ENCODE measurements at places on chromosomes 5 and 9. TPM values are rescaled to one million over a fixed set of nuclear protein-coding genes. Genes with fewer than 3 reads are reported as not detected.

- peak overlapping the region; percentile 40 for H3K4me3 ChIP-seq
- no peak overlapping the region for H3K27ac ChIP-seq
- peaks cover 27% of the 10 kb centered on the region for H3K27me3 ChIP-seq
- H3K4me1 ChIP-seq = 0 out of 2 replicates have a peak, but pooled peaks cover 5% of the 10 kb centered on the region
- no peak for DNase-seq
Observed at GRCh38 chr5:111072949-111073682, 1.6 kb downstream of the TSLP start.

DNA sequence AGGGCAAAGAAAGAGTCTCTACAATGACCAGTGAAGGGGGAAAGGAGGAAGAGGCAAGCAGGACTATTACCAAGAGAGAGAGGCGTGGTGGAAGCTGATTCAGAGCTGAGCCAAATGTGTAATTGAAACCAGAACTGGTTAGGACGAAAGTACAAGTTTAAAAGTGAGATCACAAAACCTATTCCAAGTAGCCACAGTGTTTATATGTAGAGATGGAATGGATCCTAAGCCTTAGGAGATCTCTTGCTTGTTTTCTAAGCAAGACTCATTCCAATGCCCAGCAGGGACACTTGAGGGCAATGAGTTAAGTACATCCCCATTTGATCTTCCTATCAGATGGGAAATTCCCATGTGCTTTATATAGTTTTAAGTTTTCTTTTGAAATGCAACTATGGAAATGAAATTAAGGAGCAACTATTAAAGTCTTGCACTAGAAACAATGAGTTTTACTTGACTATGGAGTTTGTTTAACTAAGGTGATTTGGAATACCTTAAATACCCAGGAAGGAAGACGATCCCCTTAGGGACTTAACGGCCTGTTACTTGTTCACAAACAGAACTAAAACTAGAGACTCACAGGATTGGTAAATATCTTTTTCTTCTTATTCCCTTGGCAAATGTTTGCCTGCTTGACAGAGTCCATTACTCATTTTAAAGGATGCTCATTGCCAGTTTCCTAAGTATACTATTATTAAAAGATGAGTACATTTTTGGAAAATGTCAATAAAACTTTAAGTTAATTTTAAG, 51.1 kb upstream of the SNX2 start:
- DNase-seq = no peak
- peaks cover 4% of the 10 kb centered on the region for H3K4me1 ChIP-seq
- no peaks in the 10 kb centered on the region for H3K36me3 ChIP-seq
- H3K4me3 ChIP-seq = no peak overlapping the region
- no peak overlapping the region for H3K27ac ChIP-seq

GRCh38 chr9:95776176-95776575, 99.3 kb upstream of the ERCC6L2 start:
- H3K27ac ChIP-seq = no peak overlapping the region
- no peak for DNase-seq
- H3K4me3 ChIP-seq = no peak overlapping the region
- no peaks in the 10 kb centered on the region for H3K4me1 ChIP-seq
- H3K36me3 ChIP-seq = no peaks in the 10 kb centered on the region
- H3K27me3 ChIP-seq = no peaks in the 10 kb centered on the region

- no peaks in the 10 kb centered on the region for H3K36me3 ChIP-seq
- no peaks in the 10 kb centered on the region for H3K4me1 ChIP-seq
- no peaks in the 10 kb centered on the region for H3K27me3 ChIP-seq
Observed at GRCh38 chr5:140609126-140609525, 23.8 kb downstream of the CD14 start.

The IL17B gene
- total RNA-seq = not detected

The PCDHA4 gene
- 3.1 TPM for total RNA-seq

The NDFIP1 gene
- 40.9 TPM for total RNA-seq

The COL15A1 gene
- total RNA-seq = 0.10 TPM
